ENCODE measurements at places on chromosomes 7 and 10.

DNA sequence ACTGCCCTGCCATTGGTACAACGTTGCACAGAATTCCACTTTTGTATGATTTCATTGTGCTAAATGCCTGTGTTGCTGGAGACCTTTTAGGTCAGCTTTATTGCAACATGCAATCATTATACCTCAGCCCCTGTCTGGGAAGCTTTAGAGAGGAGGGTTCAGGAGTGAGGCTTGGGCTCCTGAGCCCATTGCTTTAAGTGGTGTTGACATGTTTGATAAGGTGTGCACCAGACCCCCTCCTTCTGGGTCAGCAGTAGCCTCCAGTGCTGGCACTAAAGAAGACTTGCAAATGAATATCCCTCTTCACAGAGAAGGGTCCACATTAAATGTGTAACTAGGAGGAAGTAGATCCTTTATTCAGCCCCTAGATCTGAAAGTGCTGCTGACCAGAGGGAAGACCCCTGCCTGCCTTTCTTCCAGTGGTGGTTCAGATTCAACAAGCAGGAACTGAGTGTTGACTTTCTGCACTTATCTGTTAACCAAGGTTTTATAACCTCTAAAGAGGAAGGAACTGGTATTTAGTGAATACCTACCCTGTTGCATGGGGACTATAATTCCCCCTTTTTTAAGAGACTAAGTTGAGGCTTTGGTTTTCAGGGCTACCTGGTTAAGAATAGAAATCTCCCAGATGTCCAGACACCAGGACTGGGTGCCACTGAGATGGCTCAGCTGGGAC lies 369.4 kb upstream of the IGFBP3 start:
- DNase-seq = no peak

DNA sequence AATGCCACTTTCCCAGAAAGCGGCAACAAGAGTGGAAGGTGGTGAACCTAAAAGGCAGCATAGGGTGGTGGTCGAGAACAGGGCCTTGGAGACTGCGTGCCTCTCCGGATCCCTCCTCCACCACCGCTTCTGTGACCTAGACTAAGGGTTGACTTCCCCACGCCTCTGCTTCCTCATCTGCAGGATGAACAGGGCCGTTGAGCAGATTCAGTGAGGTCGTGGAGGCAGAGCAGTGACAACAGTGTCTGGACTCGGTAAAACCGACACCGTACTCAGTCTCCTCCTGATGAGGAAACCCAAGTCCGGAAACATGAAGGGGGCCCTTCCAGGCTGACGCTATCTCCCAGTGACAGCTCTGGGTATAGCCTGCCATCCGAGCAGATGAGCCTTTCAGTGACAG lies 162.6 kb downstream of the CELF2 start:
- DNase-seq = no peak

- DNase-seq = no peak
Measured at GRCh38 chr7:45457591-45457990, 116.6 kb upstream of the ADCY1 start.

GRCh38 chr10:51224671-51225161 lies 150.4 kb downstream of the PRKG1 start:
- no peak for DNase-seq

- DNase-seq = no peak
Measured at GRCh38 chr10:12081470-12081869, 12.7 kb downstream of the DHTKD1 start.

GRCh38 chr10:52409928-52410327 lies 95.8 kb downstream of the DKK1 start:
- DNase-seq = no peak

DNA sequence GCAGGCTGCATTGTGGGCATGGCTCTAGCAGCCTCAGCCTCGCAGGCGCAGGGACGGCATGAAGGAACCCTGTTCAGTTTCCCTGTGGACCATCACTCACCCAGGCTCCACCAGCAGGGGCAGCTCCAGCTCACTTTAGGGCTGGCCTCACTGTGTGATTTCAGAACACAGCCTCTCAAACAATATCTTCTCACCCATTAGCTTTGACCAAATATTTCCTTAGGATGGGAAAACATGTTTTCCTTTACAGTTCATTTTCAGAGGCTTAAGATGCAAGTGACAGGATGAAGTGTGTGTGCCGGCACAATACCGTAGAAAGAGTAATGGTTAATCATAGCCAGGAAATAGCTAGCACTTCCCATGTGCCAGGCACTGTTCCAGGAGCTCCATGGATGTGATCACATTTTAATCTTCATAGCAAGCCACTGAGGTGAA lies 58.2 kb downstream of the LANCL2 start:
- DNase-seq = no peak

DNA sequence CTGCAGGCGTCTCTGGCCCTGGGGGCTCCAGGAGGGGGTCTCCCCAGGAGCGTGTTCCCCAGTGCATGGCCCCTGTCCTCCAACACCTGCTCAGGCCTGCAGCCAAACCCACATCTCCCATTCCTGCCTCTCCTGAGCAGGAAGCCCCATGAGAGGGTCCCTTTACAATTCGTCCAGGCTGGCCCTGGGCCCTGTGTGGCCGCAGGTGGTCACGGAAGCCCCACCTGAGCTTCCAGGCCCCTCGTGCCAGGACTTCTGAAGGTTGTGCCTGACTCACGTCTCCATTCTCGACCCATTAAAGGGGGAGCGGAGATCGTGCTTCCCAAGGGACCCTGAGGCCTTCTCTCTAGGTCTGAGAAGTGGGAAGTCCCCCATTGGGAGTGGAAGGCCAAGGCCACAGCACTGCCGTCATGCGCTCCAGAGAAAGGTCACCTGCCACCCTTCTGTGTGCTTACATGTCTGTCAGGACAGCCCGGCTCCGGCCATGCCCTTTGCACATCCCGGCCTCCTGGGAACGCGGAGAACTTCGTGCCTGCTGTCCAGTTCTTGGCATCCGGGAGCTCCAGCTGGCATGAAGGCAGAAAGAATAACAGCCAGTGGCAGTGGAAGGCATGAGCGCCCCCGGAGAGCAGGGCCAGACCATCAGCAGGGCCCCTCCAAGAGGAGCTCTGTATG lies 382.3 kb downstream of the DNAJB6 start:
- DNase-seq = no peak

DNA sequence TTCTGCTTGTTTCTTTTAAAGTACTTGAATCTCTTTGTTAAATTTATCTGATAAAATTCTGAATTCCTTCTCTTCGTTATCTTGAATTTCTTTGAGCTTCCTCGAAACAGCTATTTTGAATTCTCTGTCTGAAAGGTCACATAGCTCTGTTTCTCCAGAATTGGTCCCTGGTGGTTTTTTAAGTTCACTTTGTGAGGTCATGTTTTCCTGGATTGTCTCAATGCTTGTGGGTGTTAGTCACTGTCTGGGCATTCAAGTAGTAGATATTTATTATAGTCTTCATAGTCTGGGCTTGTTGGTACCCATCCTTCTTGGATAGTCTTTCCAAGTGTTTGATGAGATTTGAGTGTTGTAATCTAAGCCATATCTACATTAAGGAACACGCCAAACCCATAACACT lies 1060.6 kb downstream of the LRMDA start:
- DNase-seq = no peak

- no peak for DNase-seq
Measured at GRCh38 chr7:142175594-142175993, 64.1 kb downstream of the MGAM2 start.

DNA sequence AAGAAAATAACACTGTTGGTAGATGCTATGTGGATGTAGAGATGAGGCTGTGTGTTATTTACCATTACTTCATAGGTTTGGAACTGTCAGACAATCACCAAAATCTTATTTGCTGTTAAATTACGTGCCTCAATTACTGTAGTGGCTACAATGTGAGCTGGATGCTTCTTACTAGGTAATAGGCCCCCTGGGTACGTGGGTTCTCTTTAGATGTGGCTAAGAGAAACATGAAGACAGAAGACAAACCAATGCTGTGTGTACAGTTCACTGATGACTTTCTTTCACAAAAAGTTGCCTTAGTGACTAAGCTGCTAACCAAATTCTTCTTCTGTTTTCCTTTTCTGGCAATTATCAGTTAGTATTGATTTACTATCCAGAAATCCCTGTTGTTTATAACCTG lies 144.6 kb downstream of the SEMA3E start:
- DNase-seq = no peak

- DNase-seq = no peak
Measured at GRCh38 chr10:36344240-36345174, 702.4 kb upstream of the FZD8 start.

GRCh38 chr7:105589356-105590077 lies 8.2 kb upstream of the EFCAB10 start:
- peak; percentile 84 for DNase-seq

DNA sequence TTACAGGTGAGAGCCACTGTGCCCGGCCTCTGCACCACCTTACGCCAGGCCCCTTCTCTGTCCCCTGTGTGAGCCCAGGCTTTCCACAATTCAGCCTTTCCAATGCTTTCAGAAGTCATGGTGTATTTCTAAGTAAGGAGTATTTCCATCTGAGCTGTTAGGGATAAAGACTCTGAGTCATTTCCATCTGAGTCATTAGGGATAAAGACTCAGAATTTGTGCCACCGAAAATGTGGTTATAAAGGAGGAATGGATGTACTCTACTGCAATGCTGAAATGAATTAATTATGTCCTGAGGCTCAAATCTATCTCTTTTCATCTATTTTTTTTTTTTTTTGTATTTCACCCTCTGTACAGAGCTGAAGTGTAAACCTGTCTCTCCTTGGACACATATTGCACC lies 84.0 kb downstream of the GATA3 start:
- DNase-seq = no peak

DNA sequence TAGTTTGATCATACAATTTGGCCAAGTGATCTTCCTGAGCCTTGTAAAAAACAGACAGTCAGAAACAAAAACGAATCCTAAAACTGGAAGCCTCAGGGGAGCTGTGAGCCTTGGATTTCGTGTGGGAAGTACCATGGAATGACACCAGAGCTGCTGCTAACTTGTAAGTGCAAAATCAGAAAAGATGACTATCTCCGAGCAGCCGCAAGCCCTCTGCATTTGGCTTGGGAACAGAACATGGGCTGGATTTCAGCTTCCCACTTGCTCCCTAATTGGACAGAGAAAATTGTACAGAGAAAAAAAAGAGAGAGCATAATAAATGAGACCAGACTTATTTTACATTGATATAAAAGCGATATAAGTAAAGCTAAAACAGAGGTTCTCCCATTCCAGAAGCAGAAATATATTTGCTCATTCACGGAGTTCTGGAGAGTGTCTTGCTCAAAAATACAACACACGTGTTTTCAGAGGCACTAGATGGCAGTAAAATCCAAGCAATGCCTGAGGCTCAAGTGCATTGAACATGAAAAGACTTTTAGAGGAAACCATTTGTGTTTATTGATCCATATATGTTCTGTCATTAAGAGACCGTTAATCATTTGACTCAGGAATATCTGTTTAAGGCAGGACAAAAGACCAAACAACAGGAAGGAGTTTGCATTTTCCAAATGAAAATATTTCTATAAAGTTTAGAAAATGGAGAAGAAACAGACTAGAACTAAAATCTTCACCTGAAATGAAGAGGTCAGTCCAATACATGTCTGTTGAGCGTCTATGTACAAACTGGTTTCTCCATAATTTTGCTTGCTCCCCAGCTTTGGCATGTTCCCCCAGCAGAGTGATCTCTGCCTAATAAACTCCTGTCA lies 78.3 kb upstream of the SLC26A5 start:
- peak; percentile 69 for DNase-seq

DNA sequence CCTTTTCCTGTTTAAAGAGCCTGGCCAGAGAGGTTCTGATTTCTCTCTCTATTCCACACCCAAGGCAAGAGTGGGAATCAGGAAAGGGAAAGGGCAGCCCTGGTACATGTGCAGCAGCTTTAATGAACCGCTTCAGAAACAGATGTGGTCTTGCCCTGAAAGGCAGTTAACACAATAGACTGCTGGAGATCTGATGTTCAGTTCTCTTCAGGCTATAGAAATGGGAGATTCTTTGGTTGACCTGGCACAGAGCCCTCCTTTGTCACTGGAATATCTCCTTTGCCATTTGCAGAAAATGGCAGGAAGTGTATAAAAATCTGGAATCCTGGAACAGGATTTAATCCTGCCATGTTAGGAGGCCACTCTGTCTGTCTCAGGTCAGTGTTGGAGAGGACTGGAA lies 36.3 kb upstream of the EXOC6 start:
- DNase-seq = no peak

GRCh38 chr10:11743461-11744338 lies 1.5 kb downstream of the ECHDC3 start:
- DNase-seq = no peak

DNA sequence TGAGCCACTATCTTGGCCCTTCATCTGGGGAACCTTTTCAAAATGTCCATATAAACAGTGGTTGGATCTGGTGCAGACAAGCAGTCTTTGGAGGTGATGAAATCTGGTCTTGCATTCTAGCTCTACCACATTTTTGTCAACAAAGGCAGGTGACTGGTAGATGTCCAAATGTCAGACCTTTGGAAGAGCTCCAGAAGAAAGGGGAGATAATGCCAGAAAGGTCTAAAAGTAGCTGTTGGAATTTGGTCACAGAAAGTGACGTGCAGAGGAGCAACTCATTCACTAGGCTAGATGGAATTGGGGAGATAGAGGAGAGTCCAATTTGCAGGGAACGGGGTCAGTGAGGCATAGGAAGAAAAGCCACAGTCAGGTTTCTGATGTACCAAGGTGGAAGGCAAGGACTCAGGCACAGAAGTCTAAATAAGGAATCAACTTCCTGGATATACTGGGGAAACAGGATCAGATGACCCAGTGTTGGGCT lies 36.4 kb upstream of the WAC start:
- no peak for DNase-seq

GRCh38 chr7:158047391-158048059 lies 540.1 kb downstream of the PTPRN2 start:
- DNase-seq = no peak

DNA sequence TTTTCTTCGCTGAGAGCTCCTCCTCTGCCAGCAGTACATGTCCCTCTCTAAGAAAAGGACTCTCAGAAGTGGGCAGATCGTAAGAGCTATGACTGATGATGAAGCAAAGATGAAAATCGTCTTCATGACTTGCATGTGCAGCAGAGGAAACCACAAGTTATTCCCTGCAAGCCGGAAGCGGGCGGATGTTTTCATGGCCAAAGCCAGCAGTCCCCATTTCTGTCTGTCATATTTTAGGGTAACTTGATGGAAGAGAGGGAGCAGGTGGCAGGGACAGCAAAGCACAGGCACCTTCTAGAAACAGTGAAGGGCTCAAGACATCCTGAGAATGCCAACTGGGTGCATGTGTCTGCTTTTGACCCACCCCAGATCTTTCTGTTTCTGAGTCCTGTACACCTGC lies 19.9 kb downstream of the KLF6 start:
- DNase-seq = no peak

GRCh38 chr7:36205803-36206202 lies 52.7 kb downstream of the EEPD1 start:
- no peak for DNase-seq

- DNase-seq = no peak
Measured at GRCh38 chr10:71597821-71598498, 121.6 kb downstream of the C10orf105 start.

DNA sequence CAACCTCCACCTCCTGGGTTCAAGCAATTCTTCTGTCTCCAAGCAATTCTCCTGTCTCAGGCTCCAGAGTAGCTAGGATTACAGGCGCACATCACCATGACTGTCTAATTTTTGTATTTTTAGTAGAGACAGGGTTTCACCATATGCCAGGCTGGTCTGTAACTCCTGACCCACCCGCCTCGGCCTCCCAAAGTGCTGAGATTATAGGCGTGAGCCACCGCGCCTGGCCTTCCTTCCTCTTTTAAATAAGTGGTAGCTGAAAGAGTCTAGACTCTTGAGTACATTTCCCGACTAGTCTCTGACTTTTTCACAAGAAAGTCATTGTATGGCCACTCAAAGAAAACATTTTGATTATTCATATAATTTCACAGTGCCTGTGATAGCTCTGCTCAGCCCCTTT lies 636.2 kb upstream of the ANKRD30A start:
- DNase-seq = no peak
